NCI-H510A (cell line): ENCODE measurements at places on chromosomes 2 and 18.
A peak's percentile ranks its signal among the peaks of the same experiment; 100 is the strongest.

GRCh38 chr2:9779596-9780264, 63.5 kb upstream of the TAF1B start:
- no peak for DNase-seq

DNA sequence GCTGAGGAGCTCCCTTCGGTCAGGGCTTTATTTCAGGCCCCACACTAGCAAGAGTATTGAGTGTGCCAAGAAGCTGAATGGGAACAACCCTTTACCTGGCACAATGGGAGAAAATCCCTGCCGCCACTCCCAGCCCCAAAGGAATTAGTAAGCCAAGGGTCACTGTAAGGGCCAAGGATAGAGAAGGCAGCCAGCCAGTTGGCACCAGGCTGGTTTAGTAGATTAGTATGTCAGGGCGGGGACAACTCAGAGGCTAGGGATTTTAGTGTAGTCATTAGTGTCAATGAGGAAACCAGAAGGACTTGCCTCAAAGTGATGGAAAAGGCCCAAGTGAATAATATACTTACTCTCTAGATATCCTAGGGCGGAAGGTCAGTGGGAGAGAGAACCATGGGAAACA, 34.9 kb upstream of the CYP26B1 start:
- DNase-seq, result no peak

- peak; percentile 97 for DNase-seq
Observed at GRCh38 chr18:63264871-63265270, 54.7 kb downstream of the BCL2 start.

GRCh38 chr18:44046376-44046975, 634.2 kb upstream of the SETBP1 start:
- DNase-seq, result no peak

GRCh38 chr2:218229239-218229638, 12.2 kb downstream of the ARPC2 start:
- DNase-seq, result no peak

DNA sequence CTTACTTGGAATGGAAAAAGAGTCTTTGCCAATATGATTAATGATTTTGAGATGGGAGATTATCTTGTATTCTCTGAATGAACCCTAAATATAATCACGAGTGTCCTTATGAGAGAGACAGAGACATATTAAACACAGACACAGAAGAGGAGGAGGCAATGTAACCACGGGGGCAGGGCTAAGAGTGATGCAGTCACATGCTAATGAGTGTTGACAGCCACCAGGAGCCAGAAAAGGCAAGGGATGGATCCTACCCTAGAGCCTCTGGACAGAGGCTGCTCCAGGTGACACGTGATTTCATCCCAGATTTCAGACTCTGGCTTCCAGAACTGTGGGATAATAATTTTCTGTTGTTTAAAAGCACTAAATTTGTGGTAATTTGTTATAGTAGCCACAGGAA, 679.6 kb downstream of the MBD2 start:
- no peak for DNase-seq

DNA sequence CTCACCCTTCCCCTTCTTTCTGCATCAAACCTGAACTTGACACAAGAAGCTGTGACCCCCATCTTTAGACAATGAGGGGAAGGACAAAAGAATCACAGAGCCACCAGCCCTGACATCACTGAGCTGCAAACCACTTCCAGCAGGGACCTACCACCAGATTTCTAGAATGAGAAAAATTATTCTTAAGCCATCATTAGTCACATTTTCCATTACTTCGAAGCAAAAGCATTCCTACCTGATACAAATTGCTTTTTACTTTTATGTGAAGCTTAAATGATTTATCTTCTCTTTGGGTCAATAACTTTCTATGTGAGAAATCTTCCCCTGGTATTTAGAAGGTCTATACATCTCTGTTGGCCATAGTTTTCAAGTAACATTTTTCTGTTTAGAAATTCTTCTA, 134.8 kb downstream of the TCF4 start:
- no peak for DNase-seq

DNA sequence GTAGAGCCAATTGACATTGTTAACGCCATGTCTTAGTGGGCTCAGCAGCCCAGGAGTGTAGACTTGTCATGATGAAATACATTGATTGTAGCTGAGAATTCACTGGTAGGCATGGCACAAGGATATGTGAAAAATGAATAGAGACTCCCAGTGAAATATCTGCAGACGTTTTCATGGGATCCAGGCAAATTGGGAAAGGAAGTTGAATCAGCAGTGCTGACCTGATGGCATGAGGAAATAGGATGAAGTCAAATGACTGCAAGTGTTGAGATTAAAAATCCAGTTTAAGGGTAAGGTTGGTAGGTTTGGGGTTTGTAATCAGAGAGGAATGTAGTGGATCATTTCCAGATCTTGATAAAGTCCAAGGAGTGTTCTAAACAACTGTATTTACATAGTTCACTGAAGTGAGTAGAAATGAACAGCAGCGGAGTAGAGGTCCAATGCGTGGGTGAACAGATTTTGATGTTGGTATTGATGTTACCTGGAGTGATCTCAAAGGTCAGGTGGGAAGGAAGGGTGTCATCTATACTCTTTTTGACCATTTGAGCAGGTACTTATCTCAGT, 24.6 kb downstream of the INSIG2 start:
- no peak for DNase-seq

- no peak for DNase-seq
Observed at GRCh38 chr2:222240676-222241049, 58.1 kb downstream of the PAX3 start.

- DNase-seq, result no peak
Observed at GRCh38 chr2:216858312-216858711, 1.6 kb downstream of the TNP1 start.

GRCh38 chr2:85188852-85189251, 55.7 kb downstream of the TCF7L1 start:
- DNase-seq, result no peak

DNA sequence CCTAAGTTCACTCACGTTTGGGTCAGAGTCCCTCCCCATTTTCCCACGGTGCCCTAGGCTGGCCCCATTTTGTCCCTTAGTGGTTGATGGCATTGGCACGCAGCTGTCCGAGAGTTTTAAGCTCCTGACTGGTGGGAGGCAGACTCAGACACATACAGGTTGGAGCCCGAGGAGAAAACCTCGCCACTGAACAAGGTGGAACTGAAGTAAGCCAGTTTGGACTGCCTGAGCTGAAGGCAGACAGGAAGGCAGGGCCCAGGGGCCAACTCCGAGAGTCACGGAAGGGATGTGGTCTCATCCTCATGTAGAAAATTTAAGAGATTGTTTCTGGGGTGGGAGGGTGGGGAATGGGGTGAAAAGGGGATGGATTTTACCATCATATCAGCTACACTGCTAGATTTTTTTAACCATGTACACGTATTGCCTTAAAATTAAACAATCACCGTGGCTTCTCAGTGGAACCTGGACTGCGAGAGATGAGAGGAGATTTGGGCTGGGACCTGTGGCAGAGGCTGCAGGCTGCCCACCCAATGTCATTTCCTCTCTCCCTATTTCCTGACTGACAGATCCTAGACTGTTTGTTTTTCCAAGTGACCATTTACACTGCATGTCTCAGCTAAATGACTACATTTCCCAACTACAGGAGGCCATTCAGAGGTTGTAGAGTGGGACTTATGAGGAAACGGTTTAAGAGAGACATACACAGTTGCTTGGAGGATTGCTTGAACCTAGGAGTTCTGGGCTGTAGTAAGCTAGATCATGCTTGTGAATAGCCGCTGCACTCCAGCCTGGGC, 19.4 kb upstream of the NMUR1 start:
- DNase-seq, result no peak

GRCh38 chr2:239387811-239388210, 13.0 kb downstream of the HDAC4 start:
- no peak for DNase-seq

DNA sequence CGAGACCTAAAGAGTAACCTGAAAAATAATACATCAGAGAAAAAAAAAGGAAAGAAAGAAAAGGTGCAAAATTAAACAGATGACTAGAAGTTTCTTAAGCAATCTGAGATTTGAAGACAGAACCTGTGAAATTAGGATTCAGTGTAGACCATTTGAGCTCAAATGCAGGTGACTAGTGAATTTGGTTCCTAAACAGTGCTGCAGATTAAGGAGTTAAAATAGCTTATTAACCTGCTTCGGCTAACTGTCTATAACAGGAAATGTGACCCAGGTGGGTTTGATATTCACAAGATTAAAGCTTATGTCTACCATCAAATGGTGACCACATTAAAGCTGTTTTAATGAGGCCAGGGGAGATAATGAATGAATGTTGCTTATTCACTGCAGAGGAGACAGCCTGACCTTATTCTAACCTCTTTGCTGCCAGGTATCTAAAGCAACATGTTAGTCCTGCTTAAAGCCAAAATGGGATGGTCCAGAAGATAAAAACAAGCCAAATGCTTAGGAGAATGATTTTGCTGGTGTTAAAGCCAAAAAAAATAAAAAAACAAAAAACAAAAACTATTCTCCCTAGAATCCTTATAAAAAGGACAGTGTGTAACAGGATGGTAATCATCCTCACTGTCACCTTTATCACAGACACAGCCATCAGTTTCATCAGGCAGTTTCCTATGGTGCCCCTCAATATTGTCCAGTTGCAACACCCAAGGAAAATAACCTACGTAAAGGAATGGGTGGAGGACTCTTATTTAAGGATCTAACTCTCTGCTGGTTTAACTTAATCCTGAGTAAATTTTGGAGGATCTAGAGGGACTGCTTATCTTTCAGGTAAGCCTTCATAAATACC, 769.0 kb upstream of the ZEB2 start:
- DNase-seq, result no peak

GRCh38 chr2:42638080-42638784, 69.8 kb downstream of the MTA3 start:
- DNase-seq, result no peak

- DNase-seq, result no peak
Observed at GRCh38 chr2:217878915-217879590, 123.7 kb downstream of the TNS1 start.

- no peak for DNase-seq
Observed at GRCh38 chr18:38520786-38521185, 955.2 kb upstream of the CELF4 start.

DNA sequence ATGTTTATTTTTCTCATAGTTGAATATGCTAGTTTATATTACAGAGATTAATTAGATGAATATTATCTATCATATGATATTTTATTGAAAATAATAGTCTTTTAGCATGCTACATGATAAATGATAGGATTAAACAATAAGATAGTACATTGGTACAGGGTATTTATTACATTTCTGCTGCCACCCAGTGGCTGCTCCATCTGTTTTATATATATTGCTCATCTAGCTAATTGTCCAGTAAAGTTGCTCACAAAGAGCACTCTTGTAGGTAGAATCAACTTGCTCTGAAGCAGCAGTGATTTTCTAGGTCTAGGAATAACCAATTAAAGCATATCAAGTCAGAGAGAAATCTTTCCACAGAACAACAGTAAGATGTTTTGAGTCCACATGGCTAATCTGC, 183.3 kb downstream of the ASXL3 start:
- DNase-seq, result no peak

GRCh38 chr2:69248232-69248631, 138.8 kb downstream of the GFPT1 start:
- DNase-seq, result no peak

- no peak for DNase-seq
Observed at GRCh38 chr18:39586741-39587140, 2021.1 kb upstream of the CELF4 start.

GRCh38 chr18:48902856-48903601, 47.7 kb downstream of the SMAD7 start:
- no peak for DNase-seq

DNA sequence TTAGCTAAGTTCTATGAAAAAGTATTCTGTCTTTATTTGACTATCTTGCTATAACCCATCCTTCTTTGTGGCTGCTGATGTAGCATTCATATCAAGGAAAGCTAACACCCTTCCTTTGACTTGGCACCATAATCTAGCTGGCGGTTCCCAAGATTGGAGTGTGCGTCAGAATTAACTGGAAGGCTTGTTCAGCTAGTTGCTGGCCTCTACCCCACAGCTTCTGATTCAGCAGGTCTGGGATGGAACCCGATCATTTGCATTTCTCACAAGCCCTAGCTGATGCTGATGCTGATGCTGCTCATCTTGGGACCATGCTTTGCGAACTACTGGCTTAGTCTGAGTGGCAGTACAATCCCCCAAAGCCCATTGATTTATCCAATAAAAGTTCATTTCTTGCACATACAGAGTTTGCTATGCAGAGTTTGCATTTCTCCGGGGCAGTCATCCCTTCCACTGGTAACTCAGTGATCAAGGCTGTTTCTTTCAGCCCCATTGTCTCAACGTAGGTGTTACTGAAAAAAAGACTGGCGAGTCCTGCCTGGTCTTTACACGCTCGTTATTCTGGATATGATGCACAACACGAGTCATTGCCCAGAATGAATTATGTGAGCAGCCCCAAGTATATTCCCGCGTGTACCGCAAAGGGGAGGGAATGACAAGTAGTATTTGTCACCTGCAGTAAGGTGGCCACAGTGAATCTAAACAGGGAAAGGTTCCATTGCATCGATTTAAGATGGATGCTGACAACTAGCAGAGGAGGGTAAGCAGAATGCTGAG, 96.5 kb downstream of the ZNF532 start:
- DNase-seq, result no peak

GRCh38 chr2:225911019-225911418, 511.5 kb downstream of the NYAP2 start:
- no peak for DNase-seq

GRCh38 chr2:14194233-14194632, 438.3 kb upstream of the LRATD1 start:
- DNase-seq, result peak; percentile 19

- DNase-seq, result no peak
Observed at GRCh38 chr18:49985236-49985635, 171.9 kb upstream of the ACAA2 start.

GRCh38 chr2:191105082-191105481, 45.7 kb downstream of the STAT4 start:
- no peak for DNase-seq

- DNase-seq, result no peak
Observed at GRCh38 chr2:59888706-59889105, 664.7 kb downstream of the BCL11A start.

DNA sequence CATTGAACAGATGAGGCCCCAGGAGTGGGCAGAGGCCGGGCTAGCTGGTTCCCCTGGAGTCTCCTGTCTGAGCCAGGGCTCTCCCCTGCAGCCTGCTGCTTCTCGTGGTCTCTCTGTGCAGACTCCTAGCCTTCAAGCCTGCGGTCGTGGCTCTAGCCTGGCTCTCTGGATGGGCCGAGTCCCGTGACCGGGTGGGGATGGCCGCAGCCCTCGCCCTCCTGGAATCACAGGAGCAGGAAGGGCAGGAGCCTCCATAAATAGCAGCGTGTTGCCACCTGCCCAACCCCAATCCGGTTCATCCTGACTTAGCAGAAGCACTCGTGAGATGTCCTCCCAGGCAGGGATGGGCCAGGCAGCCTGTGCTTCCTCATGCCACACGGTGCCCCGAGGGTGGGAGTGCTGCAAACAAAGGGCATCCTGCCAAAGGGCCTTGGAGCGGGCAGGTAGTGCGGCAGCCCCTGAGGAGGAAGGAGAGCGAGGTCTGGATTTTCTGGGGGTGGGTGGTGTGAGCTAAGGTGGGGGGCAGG, 43.9 kb downstream of the FOSL2 start:
- DNase-seq, result peak; percentile 50

GRCh38 chr18:40841467-40841866, 1113.6 kb upstream of the PIK3C3 start:
- DNase-seq, result no peak
